Left lobe of liver (tissue), 2 donors: ENCODE measurements at places on chromosomes 2 and 18. TPM values are rescaled to one million over a fixed set of nuclear protein-coding genes. Genes with fewer than 3 reads are reported as not detected.
A peak's percentile ranks its signal among the peaks of the same experiment; 100 is the strongest.

- no peak for DNase-seq
Observed at GRCh38 chr2:108118996-108119395, 120.8 kb upstream of the SULT1C3 start.

- no peak for DNase-seq
Observed at GRCh38 chr2:167855211-167855610, 392.2 kb downstream of the STK39 start.

GRCh38 chr2:86703704-86704361, 16.3 kb upstream of the RMND5A start:
- DNase-seq: no peak

Gene TMEM247
- not detected for total RNA-seq

DNA sequence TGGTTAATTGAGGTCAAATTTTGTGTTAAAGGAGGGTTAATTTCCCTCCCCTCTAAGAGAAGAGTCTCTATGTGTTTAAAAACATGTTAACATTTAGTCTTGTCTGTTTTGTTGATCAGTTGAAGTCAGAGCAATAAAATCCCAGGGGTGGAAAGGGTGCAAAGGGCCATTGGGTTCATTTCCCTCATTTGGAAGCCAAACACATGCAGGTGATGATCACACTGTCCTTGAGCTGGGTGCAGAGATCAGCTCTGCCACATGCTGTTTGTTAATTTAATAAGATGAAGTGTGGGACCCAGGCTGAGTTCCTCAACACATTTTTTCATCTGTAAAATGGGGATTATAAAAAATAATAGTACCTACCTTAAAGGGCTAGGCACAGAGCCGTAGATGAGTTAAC, 260.9 kb downstream of the LPIN1 start:
- peak; percentile 73 for DNase-seq

DNA sequence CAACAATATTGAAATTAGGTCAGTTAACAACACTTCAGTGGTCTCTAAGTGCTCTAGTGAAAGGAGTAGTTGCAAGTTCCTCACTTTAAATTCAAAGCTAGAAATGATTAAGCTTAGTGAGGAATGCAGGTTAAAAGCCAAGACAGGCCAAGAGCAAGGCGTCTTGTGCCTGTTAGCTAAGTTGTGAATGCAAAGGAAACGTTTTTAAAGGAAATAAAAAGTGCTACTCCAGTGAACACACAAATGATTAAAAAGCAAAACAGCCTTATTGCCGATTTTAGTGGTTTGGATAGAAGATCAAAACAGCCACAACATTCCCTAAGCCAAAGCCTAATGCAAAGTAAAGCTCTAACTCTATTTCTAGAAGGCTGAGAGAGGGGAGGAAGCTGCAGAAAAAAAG, 44.7 kb downstream of the ANTXR1 start:
- DNase-seq: no peak

Gene TFCP2L1
- total RNA-seq: 0.30 TPM

Gene LIMS3
- not detected for total RNA-seq

DNA sequence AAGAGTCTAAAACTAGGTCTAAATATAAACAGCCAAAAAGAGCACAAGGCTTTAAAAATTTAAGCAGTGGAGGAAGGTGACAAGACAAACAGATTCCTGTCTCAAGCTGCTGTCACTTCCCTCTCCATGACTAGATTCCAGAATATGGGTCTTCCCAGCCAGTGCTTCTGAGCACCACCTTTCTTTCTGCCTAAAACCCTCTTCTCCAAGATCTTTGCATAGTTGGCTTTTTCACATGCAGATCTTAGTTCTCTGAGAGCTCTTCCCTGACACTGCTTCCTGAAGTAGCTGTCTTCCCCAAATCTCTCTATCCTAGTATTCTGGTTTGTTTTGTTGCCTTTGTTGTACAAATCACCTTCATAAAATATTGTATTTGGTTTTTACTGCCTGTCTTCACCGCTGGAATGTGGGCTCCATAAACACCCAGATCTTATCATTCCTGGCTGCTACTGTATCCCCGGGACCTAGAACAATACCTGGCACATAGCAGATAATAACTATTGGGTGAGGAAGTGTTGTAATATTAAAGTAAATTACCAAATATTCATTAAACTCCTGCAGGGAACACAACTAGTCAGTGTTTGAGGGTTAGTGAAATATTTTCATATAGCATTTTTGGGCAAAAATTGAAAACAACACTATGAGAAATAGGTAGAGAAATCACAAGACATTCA, 150.2 kb downstream of the CCDC85A start:
- DNase-seq: no peak

- DNase-seq: no peak
Observed at GRCh38 chr2:16277117-16277516, 336.8 kb downstream of the MYCN start.

DNA sequence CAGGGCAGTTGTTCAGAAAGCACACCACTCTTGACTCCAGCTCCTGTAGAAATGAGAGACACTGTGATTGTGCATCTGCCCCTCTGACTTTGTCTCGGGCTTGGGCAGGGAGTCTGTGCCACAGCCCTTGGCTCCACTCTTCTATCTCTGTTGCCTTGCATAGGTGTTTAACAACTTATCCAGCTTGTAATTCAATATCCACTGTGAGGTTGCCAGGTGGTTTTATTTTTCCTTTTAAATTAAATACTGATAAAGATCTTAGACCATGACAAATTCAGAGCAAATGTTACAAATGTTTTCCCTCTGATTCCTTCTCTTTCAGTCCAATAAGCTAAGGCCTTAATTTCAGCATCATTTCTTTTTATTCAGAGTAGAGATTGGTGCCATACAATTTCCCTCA, 421.7 kb downstream of the STK39 start:
- DNase-seq: no peak
